Effector memory CD8-positive, alpha-beta T cell (primary cell): ENCODE measurements at places on chromosomes 5 and 9.

DNA sequence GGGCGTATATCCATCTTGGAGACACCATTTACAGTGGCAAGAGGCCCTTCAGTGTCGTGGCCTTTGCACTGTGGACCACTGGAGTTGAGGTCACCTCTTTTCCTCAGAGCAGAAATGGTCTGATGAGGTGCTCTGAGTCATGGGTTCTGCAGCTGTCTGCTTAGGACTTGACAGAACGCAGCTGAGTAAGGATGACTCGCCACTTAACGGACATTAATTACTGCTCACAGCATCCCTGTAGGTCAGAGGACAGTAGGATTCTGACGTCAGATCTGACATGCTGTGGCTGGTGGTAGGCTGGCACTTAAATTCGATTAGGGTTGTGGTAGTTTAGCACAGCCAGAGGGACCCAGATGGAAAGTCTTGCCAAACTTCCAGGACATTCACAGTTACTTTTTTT, 479.4 kb downstream of the DMAC1 start:
- DNase-seq: no peak

DNA sequence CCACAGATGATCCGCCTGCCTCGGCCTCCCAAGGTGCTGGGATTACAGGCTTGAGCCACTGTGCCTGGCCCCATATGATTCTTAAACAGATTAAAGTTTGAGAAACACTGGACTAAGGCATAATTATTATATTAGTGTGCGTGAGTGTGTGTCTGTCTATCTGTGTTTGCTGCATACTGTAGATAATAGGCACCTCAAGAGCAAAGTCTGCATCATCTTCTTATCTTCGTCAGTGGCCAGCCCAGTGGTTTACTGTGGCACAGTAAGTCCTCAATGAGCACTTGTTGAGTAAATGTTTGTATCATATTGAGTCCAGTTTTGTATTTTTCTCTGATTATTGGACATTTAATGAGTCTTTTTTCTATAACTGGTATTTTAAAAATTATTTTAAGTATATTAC, 81.7 kb downstream of the ITGA1 start:
- DNase-seq: no peak

GRCh38 chr9:4223312-4223833, 76.5 kb downstream of the GLIS3 start:
- DNase-seq: no peak

GRCh38 chr5:17398866-17399835, 98.9 kb upstream of the TAF11L2 start:
- no peak for DNase-seq

DNA sequence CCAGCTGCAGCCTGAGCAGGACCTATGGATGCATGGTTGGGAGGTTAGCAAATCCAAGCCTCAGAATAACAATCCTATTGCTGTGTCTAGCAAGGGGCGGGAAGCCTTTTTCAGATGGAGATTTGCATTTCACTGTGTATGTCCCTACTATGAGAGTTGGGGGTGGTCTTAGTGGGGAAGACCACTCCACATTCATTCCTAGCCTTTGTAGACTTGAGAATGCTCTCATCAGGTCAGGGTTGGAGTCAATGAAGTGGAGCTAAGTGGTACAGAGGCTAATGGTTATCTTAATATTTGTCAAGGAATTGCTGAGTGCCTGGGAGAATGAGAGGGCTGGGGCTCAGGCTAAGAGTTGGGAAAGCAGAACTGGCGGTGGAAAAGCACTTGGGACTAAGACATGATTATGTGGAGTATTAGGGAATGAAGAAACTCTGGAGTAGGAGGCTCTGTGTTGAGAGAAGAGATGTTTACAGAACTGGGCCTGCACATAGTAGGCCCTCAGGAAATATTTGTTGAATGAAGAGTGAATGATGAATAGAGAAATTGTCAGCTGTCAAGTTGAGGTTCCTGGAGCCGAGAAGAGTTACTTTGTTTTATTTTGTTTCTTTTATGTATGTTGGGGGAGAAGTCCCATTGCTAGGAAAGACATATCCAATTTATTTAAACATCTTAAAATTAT, 175.5 kb upstream of the SPRY4 start:
- no peak for DNase-seq

DNA sequence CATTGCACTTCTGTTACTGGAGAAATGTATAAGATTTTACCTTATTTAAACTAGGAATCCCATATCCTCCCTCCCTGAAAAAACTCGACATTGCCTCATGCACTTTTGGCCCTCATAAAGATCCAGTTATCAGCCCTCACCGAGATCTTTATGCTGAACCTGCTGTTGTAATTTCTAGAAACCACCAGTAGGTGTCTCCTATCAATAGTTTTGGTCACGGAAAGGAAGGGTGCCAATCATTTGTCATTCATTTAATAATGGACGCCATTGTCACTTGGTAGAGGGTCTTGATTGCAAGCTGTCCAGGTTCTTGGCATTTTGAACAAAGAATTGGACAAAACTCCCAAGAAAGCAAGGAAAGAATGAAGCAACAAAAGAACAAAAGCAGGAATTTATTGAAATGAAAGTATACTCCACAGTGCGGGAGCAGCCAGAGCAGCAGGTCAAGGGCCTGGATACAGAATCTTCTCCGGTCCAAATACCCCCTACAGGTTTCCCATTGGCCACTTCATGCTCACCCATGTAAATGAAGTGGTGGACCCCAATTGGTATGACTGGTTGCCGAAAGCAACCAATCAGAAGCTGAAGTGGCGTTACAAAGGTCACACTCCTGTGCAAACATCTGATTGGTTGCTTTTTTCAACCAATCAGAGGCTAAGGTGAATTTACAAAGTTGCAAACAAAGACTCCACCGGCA, 524.3 kb downstream of the PSAT1 start:
- no peak for DNase-seq

DNA sequence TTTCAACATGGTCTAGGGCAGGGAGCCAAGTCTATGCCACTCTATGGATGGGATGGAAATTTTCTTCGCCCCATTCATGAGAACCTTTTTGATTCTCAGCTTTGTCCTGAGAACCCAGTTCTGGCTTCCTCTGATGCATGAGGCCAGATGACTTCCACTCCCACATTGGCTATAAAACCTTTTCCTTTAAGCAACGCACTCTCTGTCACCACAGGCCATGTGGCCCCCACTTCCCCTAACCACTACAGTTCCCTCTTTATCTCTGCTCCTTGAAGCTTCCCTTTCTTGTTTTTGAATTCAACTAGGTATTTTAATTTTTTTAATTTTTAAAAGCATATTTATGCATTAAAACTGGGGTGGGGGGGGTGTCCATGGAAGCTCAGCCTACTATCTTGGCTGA, 401.3 kb downstream of the ENC1 start:
- DNase-seq: no peak

GRCh38 chr5:32311404-32312196, 1.1 kb downstream of the MTMR12 start:
- DNase-seq: no peak

DNA sequence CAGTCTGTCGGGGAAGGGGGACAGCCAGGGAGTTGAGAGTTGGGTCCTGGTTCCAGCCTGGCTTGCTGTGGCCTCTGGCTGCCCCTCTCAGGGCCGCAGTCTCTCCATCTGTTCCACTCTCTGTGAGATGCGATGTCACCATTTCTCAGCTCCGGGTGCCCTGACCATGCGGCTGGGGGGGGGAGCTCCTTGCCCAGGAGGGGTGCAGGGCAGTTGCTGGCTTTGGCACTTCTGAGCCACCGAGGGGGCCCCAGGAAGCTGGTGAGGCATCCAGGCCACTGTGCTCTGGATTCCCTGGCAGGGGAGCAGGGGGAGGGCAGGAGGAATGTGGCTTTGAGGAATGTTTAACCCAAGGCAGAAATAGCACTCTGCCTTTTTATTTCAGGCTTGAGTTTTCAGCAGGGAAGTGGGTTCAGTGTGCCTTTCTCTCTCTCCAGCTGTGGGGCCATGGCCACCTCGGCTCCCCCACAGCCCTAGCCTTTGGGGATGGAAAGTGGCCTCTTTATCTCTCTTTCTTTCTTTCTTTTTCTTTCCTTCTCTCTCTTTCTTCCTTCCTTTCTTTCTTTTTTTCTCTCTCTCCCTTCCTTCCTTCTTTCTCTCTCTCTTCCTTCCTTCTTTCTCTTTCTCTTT, 11.0 kb downstream of the NCS1 start:
- DNase-seq: no peak

DNA sequence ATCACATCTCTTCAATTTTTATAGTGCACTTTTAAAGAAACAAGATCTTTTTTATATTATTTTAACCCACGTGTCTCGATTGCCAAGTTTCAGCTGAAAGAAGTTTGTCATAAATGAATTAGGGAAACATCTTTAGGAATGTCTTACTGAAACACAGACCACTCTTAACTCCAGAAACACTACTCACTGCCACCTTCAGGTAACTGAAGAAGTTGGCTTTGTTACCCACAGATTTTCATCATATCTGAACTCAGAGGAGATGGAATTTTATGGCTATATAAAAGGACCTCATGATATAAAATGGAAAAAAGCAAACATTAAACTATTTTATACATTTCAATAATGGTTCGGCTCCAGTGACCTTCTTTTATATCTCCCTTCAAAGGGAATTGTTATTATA, 158.0 kb downstream of the SEMA5A start:
- DNase-seq: no peak

DNA sequence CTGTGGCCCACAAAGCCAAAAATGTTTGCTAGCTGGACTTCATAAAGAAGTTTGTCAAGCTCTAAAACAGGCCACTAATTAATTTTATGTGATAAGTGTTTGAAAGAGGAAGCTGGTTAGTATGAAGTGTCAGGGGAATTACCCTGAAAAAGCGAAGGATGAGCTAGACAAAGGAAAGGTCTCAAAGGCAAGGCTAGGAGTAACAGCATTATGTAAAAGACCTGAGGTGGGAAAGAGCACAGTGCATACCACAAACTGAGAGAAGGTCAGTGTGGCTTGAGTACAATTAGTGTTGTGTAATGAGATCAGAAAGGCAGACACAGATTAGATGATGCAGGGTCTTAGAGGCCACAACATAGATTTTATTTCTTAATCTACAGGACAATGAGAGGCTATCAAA, 29.6 kb downstream of the RC3H2 start:
- DNase-seq: no peak

DNA sequence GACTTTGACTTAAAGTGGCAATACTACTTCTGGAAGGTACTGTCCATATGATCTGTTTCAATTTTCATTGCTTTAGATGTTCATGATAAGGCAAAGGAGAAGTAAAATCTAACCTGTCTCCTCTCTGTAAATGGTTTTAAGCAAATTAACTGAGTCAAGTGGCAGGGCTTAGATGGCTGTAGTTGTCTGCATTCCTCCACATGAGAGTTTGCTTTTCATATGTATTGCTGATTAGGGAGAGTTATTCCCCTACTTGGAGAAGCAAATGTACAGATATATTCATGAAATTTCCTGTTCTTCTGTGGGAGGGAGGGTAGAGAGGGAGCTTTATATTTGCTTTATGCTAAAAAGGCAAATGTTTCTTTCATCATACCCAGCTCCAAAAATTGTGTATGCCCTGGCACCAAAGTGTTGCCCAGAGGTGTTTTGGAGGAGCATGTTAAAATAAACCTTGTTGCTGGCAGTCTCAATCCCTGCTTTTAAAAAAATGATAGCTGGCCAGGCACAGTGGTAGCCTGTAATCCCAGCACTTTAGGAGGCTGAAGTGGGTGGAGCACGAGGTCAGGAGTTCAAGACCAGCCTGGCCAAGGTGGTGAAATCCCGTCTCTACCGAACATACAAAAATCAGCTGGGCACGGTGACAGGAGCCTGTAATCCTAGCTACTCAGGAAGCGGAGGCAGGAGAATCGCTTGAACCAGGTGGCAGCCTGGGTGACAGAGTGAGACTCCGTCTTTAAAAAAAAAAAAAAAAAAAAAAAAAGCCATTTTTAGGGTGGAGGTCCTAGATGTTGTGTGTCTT, 3.5 kb upstream of the LRRTM2 start:
- DNase-seq: no peak

- no peak for DNase-seq
Observed at GRCh38 chr5:1316588-1317340, 21.9 kb upstream of the TERT start.

GRCh38 chr9:77793849-77794248, 145.7 kb upstream of the GNA14 start:
- no peak for DNase-seq

- DNase-seq: no peak
Observed at GRCh38 chr5:113578091-113578490, 64.6 kb downstream of the YTHDC2 start.

DNA sequence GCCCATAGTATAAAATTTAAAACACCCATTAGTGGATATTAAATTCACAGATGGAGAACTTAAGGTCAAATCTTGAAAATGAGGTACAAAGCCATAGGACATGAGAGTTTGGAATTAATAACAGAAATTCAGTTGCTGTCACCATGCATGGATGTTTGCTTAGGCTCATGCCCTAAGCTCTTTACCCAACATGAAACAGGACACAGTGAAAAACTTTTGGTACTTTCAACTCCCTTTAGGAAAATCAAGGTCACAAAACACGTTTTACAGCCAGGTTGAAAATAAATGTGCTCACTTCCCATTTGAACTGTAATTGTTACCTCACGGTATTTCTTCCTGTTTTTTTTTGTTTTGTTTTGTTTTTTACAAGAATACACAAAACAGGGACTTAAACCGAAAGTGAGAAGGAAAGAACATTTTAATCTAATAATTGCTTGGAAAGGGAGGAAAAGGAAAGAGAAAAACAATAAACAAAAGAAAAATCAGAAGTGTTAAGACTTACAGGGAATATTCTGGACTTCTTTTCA, 6.1 kb upstream of the TOPORS start:
- no peak for DNase-seq

GRCh38 chr9:108759399-108759798, 96.4 kb downstream of the ACTL7B start:
- DNase-seq: no peak

DNA sequence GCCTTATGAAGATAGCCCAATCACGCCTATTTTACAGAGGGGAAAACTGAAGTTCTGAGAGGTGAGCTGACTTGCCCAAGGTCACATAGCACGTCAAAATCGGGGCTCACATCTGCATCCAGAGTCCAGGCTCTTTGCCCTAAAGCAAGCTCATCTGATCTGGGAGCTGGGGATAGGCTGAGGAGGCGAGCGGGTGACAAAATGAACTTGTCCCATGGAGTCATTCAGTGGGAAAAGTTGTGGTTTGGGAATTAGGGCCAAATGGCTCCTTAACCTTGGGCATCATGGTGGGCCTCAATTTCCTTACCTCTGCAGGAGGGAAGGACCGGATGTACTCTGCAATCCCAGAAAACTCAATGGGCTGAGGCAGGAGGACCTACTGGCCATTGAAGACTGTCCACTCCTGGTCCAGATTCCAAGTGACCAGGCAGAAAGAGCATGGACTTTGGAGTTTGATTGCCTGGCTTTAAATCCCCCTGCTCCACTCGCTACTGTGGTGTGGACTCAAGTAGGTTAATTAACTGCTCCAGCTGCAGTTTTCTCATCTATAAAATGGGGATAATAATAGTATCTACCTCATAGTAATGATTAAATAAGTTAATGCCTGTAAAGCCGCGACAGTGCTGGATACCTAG, 160.4 kb downstream of the RGS3 start:
- DNase-seq: no peak

- no peak for DNase-seq
Observed at GRCh38 chr5:15634591-15635288, 134.8 kb downstream of the FBXL7 start.

DNA sequence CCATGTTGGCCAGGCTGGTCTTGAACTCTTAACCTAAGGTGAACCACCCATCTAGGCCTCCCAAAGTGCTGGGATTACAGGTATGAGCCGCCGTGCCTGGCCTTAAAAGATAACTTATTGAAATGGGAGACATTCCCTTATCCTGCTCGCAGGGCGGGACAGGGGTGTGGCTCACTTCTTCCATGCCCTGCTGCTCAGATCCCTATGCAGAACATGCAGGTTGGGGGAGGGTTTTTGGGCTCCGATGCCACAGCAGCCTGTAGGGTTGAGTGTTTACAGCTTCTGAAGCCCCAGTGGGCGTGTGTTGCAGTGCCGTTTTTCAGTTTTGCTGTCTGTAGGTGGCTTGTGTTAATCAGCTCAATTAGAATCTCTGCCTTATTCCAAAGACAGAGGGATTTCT, 108.0 kb upstream of the BRINP1 start:
- DNase-seq: no peak
